ENCODE measurements at places on chromosomes 1 and 21.
A peak's percentile ranks its signal among the peaks of the same experiment; 100 is the strongest.

DNA sequence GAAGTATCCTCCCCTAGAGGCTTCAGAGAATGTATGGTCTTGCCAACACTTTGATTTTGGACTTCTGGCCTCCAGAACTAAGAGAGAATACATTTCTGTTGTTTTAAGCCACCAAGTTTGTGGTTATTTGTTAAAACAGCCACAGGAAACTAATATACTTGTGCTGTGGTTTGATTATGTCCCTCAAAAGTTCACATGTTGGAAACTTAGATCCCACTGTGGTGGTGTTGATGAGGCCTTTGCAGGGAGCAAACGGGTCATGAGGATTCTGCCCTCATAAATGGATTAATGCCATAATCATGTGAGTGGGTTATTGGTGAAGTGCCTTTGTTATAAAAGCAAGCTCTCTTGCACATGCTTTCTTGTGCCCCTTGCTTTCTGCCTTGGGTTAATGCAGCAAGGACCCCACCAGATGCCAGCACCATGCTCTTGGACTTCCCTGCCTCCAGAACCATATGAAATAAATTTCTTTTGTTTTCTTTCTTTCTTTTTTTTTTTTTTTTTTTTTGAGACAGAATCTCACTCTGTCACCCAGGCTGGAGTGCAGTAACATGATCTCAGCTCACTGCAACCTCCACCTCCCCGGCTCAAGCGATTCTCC, 157.3 kb downstream of the CLIC6 start:
- no peak for DNase-seq

- peak; percentile 92 for DNase-seq
Observed at GRCh38 chr21:42047821-42048613, 23.1 kb upstream of the UMODL1 start.

DNA sequence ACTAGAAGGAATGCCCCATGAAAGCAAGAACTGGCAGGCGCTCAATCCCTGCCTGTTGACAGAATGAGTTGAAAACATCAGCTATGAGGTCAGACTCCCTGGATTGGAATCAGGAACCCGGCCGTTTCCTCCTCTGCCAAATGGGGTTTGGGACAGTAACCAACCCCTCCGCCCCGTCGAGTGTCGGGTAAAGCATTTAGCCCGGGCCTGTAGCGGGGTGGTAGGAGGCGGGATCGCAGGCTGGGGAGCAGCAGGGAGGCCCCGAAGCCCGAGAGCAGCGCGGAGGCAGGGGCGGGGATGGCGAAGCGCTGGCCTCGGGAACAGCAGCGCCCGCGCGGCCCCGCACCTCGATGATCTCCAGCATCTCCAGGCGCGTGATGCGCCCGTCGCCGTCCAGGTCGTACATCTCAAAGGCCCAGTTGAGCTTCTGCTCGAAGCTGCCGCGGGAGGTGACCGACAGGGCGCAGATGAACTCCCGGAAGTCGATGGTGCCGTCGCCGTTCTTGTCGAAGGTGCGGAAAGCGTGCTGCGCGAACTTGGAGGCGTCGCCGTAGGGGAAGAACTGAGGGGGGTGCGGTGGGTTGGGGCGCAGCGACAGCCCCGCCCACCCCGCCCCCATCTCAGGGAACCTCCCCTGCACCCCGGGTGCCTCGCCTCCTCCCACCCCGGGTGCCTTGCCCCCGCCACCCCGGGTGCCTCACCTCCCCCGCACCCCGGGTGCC, 7.5 kb downstream of the HPCAL4 start:
- DNase-seq, result no peak

GRCh38 chr1:7680955-7681268, 90.2 kb upstream of the VAMP3 start:
- no peak for DNase-seq

- no peak for DNase-seq
Observed at GRCh38 chr1:83741770-83742169, 257.2 kb downstream of the TTLL7 start.

DNA sequence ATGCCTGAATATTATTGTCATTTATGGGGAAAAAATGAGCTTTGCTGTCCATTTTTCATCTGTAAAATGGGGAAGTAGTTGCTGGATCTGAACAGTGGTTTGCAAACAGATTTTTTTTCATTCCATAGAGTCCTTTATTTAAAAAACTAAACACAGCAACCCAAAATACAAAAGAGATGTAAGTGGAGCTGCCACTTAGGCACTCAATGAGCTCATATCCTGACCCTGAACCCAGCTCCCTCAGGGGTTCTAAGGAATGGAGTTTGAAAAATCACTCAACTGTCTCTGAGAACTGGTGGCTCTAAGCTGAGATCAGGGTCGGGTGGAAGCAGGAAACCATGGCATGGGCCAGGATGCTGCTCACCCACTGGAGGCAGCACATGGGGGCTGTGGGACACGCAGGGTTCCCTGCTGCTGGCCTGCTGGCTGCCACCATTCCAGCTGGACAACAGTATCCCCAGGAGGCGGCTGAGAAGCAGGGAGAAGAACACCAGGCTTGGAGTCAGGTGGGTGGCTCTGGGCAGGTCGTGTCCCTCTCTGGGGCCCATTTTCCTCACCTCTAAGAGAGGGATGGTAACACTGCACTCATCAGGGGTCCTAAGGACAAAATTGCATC, 9.6 kb upstream of the ECE1 start:
- no peak for DNase-seq

- DNase-seq, result no peak
Observed at GRCh38 chr1:228006786-228007048, at the start of gene WNT3A. Gene WNT3A (plus strand): TSS chr1:228006998. CDS start chr1:228007129, 131 bp downstream.

DNA sequence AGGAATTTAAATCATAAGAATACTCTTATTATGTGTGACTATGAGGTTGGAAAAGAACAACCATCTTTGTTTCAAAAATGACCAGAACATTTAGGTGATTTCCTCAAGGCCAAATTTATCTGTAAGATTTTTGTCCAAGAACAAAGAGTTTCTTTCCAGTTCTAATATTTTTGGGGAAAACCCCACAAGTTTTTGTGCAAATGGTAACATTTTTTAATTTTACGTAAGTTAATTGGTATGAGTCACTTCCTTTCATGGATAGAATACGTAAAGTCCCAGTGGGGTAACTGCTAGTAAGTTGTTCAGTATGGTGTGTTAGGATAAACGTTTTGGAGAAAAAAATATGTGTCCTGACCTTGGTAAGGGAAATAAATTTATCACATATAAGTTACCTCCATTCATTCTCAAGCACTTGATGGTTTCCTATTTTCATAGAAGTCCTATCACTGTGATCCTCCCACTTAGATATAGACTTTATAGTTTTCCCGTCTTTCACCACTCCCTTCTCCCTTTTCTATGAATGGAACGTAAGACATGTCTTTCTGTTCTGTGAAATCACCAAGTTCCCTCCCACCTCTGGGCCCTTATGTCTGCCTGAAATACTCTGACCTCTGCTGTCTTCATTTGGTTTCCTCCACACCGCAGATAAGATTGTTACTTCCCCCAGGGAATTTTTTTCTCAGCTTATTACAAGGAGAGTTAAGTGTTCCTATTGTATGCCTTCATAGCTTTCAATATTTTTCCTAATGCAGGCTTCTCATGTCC, 34.9 kb upstream of the TSNAX start:
- peak; percentile 78 for DNase-seq

GRCh38 chr1:170929412-170929834, 5.9 kb upstream of the MROH9 start:
- peak; percentile 35 for DNase-seq

DNA sequence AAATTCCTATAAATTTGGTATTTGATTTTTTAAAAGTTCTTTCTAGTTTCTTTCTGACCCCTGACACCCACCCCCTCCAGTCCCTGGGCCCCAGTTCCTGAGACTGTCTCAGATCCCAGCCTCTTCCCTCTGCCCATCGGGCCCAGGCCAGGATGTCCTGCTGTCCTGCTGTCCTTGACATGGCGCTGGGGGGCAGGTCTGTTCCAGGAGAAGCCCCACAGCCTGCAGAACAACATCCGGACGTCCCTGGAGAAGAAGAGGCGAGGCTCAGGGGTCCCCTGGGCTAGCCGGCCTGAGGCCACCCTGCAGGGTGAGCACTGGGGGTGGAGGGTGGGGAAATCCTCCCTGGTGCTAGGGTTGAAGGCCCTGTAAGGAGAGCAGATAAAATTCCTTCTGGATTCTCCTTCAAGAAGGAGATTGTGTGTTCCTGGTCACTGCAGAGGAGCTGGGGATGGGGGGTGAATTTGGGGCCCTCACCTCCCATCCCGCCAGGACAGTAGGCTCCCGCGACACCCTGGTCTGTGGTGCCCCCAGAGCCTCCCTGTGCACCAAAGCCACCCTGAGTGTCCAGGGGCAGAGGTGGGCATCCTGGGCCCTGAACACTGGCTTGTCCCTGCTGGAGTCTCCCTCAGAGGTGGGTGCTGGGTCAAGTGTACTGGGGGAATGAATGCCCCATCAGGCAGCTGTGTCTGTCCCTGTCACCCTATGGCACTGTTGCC, 45.0 kb downstream of the DISP3 start:
- DNase-seq, result no peak

DNA sequence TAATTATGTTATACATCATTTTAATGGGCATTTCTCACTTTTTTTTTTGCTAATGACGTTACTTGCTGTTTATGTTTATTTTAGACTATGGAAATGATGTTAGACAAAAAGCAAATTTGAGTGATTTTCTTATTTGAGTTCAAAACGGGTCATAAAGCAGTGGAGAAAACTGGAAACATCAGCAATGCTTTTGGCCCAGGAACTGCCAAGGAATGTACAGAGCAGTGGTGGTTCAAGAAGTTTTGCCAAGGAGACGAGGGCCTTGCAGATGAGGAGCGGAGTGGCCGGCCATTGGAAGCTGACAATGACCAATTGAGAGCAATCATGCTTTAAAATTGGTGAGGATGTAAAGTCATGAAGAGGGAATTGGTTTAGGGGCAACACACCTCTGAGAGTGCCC, 32.1 kb upstream of the KCNE2 start:
- DNase-seq, result no peak

- peak; percentile 35 for DNase-seq
Observed at GRCh38 chr1:171911506-171911905, 70.2 kb downstream of the DNM3 start.

- no peak for DNase-seq
Observed at GRCh38 chr1:221611656-221612046, 130.2 kb downstream of the DUSP10 start.

GRCh38 chr1:65469126-65469888, 48.8 kb downstream of the LEPR start:
- DNase-seq, result no peak

DNA sequence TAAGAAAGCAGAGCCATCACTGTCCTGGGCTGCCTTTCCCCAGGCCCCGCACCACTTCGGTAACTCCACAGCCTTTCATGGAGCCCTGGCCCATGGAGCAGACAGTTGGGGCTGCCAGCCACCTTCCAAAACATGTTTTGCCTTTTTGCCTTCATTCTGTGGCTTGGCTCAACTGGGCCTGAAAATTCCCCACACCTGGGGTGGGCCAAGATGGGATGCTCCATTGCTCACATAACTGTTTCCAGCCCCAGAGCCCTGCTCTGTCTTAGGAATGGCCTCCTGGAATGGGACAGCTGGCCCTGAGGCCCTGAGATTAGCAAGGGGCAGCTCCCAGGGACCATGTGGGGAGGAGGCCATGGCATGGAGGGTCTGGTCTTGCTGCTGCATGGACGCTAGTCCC, 10.9 kb upstream of the PRELP start:
- no peak for DNase-seq

DNA sequence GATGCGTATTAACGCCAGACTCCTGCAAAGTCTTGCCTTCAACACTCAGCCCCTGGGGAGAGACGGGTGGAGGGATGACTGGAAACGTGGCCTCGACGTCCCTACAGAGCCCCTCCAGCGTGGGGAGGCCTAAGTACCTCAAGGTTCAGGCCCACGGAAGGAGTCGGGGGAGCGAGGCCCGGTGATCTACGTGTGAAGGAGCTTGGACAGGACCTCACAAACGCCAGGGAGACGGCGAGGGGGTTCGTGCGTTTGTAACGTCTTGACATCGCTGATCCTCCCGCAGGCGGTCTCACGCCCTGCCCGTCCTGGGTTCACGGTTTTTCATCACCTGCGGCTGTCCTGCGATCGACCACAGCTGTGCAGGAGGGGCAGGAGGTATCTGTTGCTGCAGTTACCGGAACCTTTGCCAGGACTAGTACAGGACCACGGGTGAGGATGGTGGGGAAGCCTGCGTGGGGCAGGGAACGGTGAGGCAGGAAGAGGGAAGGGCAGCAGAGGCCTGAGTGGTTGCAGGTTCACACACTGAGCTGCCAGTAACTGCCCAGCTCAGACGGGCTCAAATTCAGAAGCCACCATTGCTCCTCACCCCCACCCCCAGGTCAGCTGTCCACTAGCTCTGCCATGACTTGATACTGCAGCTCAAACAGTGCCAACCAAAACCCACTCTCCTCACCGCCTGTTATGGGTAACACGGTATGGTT, 889 bp upstream of the CCNL2 start:
- peak; percentile 37 for DNase-seq

GRCh38 chr1:230632273-230632873, 9.9 kb upstream of the COG2 start:
- DNase-seq, result peak; percentile 53

- DNase-seq, result no peak
Observed at GRCh38 chr1:160707236-160708064, 4.2 kb downstream of the CD48 start.

DNA sequence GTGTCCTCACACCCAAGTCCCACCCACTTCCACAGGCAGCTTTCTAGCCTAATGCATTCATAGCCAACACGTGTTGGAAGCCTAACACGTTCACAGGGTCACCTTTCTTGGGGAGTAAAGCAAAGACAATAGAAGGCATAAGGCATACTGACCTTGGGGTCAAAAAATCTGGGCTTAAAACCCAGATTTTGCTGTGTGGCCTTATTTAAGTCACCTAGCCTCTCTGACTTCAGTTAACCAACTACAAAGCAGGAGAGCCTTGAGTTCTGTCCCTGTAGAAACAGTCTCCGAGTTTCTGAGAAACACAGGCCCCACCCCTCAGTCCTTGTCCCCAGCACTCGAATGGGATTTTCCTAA, 1.4 kb downstream of the TNNT2 start:
- no peak for DNase-seq

GRCh38 chr1:178098262-178098661, 4.4 kb downstream of the RASAL2 start:
- no peak for DNase-seq

DNA sequence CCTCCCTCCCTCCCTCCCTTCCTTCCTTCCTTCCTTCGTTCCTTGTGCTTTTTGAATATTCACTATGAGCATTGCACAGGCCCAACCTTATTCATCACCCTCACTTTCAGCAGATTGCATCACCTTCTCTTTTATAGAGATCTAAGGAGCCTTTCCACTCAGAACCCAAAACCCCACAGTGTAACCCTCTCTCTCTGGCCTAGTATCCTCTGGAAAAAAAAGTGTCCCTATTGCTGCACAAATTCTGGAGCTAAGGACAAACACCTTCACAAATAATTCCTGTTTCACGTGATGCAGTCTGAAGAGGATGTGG, 25.6 kb downstream of the OR10J5 start:
- DNase-seq, result no peak

GRCh38 chr1:173954179-173954578, 37.1 kb upstream of the SERPINC1 start:
- DNase-seq, result no peak

DNA sequence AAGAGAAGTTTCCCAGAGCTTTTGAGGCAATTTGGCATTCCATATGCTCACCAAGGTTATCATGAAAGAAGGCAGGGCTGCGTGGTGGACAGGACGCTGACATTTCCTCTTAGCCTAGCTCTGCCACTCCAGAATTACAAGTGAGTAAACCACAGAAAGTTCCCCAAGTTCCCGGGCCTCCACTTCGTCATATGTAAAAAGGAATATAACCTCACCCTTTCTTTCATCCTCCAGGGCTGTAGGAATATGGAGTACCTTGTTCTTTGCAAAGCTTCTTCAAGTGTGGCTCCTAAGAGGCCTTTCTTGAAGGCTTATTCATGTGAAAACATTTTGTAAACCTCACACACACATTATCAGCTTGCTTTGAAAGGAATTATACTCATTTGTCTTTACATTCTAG, 210.2 kb downstream of the GREM2 start:
- DNase-seq, result peak; percentile 57

GRCh38 chr1:113976609-113977278, 2.5 kb upstream of the OLFML3 start:
- peak; percentile 19 for DNase-seq

Measured in RPMI7951 (cell line).